Uterine smooth muscle cell (primary cell): ENCODE measurements at places on chromosomes 4 and X. TPM values are rescaled to one million over a fixed set of nuclear protein-coding genes. Genes with fewer than 3 reads are reported as not detected.

MAML3 gene
- total RNA-seq: 2.0 and 2.1 TPM in 2 replicates

WDR17 gene
- total RNA-seq: 4.3 and 5.6 TPM in 2 replicates

F11 gene
- not detected in 2 replicates for total RNA-seq

CENPI gene
- total RNA-seq: 18.1 and 46.5 TPM in 2 replicates

HCCS gene
- total RNA-seq: 20.0 and 25.3 TPM in 2 replicates

MAD2L1 gene
- 11.7 and 39.3 TPM in 2 replicates for total RNA-seq
